ENCODE measurements at places on chromosomes 3 and 15.

DNA sequence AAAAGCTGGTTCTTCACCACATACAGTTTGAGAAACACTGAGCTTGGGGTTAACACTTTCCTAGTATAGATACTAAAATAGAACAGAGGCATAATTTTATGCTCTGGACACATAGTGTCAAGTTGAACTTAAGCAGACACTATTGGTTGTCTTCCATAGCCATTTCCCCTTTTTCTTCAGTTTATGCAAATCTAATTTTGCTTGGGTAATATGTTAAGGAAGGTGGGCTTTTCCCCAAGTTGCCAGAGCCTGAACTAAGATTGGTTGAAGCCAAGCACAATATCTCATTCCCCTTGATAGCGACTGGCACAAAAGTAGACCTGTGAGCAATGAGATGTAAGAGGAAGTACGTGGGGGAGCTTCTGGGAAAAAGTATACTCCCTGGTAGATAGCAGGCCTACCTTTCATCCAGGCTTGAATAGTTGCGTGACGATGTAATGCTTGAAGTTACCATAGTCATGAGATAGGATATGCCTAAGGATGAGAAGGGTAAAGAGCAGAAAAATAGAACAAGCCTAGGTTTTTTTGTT is 4.5 kb upstream of the POPDC2 start:
- no peak for DNase-seq

GRCh38 chr3:141644931-141645330 is 93.2 kb upstream of the RNF7 start:
- peak; percentile 72 for DNase-seq

GRCh38 chr3:186886202-186886981 is 43.9 kb downstream of the ADIPOQ start:
- no peak for DNase-seq

- DNase-seq, result no peak
These were observed 15.5 kb downstream of the AP3S2 start for GRCh38 chr15:89878323-89878722.

DNA sequence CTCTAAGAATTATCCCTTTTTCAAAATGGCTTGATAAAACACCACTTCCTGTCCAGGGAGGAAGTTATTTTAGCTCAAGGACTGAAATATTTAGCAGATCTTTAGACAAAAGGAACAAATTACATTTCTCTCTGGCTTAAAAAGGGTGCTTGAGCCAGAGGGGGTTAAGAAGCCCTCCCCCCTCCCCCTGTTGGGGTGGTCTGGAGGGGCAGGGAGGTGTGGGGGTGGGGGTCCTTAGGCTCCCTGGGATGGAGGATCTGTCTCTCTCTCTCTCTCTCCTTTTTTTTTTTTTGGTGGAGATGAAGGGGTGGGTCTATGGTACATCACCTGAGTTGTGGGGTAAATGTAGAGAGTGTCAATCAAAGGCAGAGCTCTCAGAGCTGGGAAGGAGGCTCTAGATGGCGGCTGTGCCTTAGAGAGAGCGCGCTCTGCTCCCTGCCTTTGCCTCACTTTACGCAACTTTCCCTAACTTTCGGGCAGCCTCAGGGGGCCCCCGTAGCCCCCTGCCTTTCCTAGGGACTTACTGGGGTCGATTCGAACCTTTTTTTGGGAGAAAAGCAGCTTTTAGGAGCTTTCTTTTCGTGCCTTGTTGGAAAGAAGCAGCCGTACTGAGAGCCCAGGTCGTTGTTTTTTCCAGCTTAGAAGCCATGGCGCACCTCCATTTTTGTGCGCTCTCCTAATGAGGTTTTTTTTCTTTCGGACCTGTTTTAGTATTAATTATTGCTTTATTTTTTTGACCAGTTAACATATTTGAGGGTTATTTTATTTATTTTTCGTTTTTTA is at the start of gene CHD2:
Gene CHD2, plus strand, starts transcription at position 377 of the 783 bp plus-strand sequence. CDS start 914 bp downstream, outside the sequence.
- peak; percentile 67 for DNase-seq

- DNase-seq, result no peak
These were observed 299.3 kb upstream of the LYSMD4 start for GRCh38 chr15:100032358-100033085.

DNA sequence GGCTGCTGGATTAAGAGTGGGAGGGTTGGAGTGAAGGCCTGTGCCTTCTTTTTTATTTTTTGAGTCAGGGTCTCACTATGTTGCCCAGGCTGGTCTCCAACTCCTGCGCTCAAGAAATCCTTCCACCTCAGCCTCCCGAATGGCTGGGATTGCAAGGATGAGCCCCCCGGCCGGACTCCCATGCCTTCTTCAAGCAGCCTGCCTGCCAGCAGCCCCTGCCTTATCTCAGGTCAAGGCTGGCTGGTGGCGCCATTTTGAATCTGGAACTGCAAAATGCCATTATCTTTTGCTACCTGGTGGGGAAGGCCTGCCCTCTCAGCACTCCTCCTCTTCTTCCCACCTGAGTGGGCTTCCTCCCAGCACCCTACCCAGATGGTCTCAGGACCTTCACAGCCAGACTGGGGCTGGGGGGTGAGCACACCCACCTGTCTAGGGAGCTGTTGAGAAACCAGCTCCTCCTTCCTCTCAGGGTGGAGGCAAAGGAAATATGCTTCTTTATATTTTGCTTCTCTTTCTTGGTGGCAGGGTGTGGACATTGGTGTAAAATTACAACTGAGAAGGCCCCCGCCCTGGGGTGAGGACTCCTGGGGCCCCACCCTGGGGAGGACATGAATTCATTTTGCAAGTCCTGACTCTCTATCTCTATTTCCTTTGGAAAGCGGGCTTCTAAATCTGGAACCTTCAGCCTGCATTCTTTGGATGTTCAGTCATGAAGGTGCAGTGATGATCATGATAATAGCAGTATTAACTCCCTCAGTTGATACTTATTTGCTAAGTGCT is 7.7 kb upstream of the FLNB start:
- DNase-seq, result no peak
